ENCODE measurements at places on chromosomes 2 and 18.

- ATAC-seq, result peak; percentile 32
These were observed 61.8 kb upstream of the YWHAQ start for GRCh38 chr2:9692456-9693195.

GRCh38 chr2:238151205-238151604 lies 7.6 kb upstream of the ERFE start:
- ATAC-seq, result no peak

- no peak for ATAC-seq
These were observed 88.4 kb downstream of the ACTR2 start for GRCh38 chr2:65316072-65316471.

DNA sequence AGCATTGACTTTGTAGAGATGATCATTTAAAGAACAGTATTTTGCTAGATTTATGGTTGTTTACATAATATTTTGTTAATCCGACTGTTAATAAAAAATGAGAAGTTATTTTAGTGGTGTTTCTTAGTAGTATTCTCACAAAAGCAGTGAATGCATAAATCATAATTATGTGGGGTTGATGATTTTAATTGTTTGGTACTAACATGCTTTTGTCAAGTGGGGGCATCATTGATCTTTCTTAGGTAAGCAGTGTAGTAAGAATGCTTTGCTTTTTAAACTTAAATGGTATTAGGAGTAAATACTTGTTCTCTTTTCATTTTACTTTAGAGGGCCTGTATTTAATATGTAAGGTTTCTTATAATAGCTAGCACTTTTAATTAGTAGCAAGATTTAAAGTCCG lies 109.2 kb upstream of the OTX1 start:
- no peak for ATAC-seq

GRCh38 chr2:217366966-217367365 lies 507.1 kb upstream of the TNP1 start:
- peak; percentile 28 for ATAC-seq

- ATAC-seq, result no peak
These were observed 6.0 kb downstream of the CAVIN2 start for GRCh38 chr2:191840921-191841320.

DNA sequence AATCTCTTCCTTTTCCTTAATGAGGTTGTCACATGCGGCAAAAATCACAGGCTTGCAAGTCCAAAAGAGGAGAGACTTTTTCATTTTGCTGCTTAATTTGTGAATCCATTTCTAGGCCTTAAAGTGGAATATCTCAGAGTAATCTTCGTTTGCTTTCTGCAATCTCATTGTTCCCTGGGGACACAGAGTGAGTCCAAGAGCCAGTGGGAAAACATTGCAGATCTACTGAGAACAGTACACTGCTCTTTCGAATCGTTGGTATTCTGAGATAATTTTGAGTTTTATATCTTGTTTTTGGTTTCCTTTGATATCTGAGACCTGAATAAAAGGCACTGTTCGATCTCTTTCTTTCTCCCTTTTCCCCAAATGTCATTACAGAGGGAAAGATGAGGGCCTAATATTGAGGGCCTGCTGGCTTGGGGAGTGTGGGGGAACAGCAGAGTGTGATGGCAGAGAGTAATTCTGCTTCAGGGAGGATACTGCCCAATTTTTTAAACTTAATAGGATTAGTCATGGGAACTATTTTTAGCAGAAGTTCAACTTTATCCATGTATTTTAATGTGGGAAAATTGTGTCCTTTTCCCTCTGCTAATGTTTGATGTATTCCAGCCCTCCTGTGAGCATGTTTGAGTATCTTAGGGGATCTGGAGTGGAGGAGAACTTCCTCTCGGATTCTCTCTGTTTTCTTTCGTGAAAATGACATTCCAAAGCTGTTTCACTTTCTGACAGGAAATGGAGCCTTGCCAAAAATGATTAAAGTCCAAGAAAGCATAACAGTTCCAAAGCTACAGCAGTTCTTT lies 418.2 kb upstream of the ZEB2 start:
- peak; percentile 84 for ATAC-seq

GRCh38 chr2:146444987-146445386 lies 1399.8 kb upstream of the ACVR2A start:
- no peak for ATAC-seq

GRCh38 chr2:27126252-27126710 lies 2.7 kb downstream of the ABHD1 start:
- ATAC-seq, result no peak

DNA sequence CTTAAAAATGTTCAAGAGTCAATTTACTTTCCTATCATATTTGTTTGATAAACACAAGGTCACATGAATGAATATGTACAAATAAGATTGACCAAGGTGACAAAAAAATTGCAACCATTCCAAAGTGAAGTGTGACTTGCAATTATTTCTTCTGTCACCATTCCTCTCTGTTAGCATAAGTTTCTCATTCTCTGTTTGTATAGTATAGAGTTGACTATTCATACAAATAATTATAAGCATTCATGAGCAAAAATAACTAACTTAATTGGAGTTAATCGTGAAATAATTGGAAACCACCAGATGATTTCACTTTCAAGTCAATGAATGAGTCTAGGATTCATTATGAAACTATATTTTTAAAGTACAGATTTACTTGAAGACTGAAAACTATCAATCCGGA lies 42.1 kb downstream of the PGAP1 start:
- ATAC-seq, result no peak
